Mammary microvascular endothelial cell (primary cell): ENCODE measurements at places on chromosomes 2 and 18. TPM values are rescaled to one million over a fixed set of nuclear protein-coding genes. Genes with fewer than 3 reads are reported as not detected.

The HOXD10 gene
- 4.4 and 7.5 TPM in 2 replicates for total RNA-seq

The SERPINB12 gene
- total RNA-seq, result not detected in 2 replicates

The POTEE gene
- total RNA-seq, result not detected in 2 replicates

The ALKAL2 gene
- not detected in 2 replicates for total RNA-seq

The RTP5 gene
- not detected in 2 replicates for total RNA-seq

The GPR45 gene
- total RNA-seq, result not detected in 2 replicates

The SKOR2 gene
- total RNA-seq, result not detected in 2 replicates

The SCN2A gene
- under 0.01 TPM in 1 of 2 replicates, not detected in the other for total RNA-seq

The C1QL2 gene
- total RNA-seq, result not detected in 2 replicates

The NEU2 gene
- total RNA-seq, result not detected in 2 replicates

The IL1B gene
- 4.1 and 7.1 TPM in 2 replicates for total RNA-seq

The ZSCAN30 gene
- 14.9 and 15.8 TPM in 2 replicates for total RNA-seq

The IL36B gene
- not detected in 2 replicates for total RNA-seq

The BABAM2 gene
- 22.3 and 29.8 TPM in 2 replicates for total RNA-seq
